ENCODE measurements at places on chromosomes 2 and 18.

DNA sequence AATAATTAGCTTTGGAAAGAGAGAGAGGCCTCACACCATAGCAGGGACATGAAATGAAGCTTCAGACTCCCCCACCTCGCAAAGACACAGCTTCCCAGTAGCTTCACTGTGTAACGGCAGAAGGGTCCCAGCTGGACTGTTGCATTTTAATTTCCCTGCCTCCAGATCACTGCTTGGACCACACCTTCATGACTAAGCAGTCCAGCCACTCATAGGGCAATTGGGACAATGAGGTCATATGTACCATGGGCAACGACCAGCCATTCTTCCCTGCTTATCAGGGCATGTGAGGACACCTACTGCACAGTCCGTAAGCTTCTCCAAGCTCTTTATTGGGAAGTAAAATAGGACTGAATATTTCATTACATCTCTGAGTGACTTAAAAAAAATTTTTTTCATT lies 183.0 kb downstream of the MREG start:
- peak; percentile 63 for DNase-seq

DNA sequence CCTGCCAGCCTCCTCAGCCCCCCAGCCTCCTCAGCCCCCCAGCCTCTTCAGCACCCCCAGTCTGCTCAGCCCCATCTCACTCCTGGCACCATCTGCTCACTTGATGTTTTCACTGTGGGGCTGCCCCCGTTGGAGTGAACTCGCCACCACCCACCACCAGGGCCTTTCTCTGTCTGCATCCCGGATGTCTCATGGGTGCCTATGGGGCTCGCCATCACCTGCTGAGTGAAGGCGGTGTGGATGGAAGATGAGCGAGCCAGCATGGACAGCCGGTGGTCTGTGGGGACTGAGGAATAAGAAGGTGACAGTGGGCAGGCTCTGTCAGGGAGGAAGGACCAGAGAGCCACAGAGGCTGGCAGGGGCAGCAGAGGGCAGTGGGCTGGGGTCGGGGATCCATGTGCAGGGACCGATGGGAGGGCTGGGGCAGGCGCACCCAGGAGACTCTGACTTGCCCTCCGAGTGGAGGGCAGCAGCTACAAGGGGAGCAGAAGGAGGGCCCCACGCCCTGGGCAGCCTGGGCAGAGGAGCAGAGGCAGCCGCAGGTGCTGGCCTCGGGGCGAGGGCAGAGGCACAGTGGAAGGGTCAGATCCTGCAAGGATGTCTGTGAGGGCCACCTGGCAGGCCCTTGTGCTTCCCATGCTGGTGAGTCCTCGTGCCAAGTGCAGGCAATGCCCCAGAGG lies 74.7 kb upstream of the ODC1 start:
- no peak for DNase-seq

- DNase-seq = no peak
Measured at GRCh38 chr18:56645415-56646016, 5.6 kb upstream of the WDR7 start.

DNA sequence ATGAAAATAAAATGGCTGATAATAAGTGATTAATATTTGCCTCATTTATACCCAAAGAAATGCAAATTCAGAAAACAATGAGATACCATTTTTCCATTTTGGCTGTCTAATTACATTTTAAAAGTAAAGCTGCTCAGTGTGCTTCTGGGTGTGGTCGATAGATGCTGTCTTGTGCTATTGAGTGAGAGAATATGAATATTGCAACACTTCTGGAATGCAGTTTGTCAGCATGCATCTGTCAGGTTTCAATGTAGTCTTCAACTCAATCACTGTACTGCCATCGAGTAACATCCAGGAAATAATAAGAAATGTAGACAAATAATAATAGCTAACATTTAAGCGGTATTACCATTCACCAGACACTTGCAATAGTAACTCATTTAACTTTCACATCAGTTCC lies 3.9 kb downstream of the IL18R1 start:
- no peak for DNase-seq

DNA sequence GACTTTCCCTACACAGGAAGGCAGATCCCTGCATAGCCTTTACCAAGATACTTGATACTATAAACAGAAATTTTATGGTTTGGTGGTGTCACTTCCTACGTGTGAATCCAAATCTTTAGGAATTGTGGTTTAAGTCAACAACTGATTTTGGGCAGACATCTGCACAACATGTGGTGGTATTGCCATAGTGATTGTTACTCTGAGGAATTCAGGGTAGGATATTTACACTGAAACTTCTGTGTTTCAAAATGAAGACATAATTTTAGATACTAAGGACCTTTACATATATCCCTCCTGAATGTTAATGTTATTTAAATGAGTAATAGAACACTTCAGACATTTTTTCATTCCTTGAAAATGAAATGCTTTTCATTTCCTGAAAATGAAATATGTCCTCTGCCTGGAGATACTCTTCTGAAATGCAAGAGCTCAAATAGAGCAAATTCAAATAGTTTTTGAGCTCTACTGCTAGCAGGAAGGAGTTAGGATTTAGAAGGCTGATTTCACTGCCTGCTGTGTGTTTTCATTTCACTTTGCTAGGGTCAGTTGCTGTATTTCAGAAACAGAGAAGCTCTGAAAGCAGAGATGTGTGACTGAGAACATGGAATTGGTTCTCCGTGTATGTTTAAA lies 77.2 kb downstream of the MDH1 start:
- DNase-seq = no peak

DNA sequence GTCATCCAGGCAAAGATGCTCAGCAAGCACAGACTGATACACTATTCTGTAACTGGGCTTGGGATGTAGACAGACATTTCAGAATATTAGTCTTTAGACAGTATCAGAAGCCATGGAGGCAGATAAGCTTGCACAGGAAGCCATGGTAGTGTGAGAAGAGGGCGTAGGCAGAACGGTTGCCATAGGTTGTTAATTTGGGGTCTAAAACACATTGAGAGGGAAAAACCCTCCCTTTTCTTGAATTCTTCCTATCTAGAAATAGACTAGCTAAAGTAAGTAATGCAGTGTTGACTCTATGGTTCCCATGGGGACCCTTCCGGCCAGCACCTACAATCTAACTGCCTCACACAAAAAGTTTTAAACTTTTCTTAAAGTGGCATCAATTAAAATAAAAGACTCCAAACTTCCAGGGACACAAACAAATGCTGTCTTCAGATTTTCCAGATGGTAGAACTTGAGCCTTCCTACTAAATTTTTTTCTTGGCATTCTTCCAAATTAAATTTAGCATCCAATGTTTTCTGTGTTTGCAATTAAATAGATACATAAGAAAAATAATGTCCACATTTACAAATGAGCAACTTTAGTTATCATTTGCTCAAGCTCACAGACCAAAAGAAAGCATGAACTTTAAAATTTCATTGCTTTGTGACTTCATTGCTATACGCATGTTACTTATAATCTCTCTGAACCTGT lies 1.9 kb downstream of the PRKRA start:
- no peak for DNase-seq

DNA sequence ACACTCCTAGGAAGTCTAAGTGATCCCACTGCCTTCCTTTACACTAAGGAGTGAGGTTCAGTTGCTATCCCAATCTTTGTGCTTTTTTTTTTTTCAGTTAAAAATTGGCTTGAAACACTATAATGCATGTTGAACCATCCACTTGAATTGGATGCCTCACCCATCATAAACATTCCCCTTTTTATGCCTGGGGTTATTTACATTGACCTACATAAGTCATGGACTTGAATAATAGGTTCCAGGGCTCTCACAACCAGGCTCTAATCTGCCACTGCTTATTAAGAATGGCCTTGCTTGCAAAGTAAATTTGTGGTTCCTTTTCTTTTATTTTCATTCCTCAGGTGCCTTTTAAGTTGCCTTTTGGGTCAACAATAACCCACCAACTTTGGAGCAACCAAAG lies 236.1 kb upstream of the MEIS1 start:
- DNase-seq = no peak

GRCh38 chr2:188786368-188786841 lies 187.8 kb upstream of the COL3A1 start:
- DNase-seq = no peak

DNA sequence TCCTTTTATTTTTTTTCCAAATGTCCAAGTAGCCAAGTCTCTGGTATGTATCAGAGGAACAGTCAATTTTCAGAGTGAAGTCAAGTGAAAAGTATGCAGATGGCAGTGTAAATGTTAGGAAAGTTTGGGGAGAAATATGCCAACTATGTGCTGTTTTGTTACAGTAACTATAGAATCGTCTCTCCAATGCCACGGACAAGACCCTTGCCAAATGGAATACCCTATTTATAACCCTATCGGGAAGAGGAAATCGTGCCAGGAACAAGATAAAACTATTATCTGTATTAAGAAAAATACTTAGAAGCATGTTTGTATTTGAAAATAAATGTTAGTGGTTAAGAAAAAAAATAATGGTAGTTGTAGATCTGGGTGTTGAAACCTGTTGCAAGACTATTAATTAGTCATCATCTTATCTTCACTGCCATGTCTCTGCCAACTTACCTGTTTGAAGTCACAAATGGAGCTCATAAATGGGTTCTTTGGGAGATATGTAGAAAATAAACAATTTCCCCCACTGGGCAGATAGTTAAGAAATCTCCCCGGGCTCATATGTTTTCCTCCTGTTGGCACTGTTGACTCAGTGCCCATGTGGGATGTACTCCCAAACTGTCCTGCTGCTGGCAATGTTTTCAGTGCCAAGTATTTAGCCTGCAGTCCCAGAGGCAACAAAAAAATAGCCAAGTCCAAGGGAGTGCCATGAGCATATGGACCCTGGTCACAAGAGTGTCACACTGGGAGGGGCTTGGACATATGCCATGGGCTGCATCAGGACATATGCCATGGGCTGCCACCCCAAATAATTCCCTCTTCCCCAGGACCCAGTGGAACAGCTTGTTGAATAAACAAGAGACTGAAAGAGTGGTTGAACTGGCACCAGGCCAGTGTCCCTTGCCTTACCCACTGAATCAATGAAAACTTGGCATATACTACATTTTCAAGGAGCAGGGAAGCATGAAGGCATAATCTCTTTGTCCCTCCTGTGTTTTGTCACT lies 366.9 kb downstream of the OSR1 start:
- no peak for DNase-seq

DNA sequence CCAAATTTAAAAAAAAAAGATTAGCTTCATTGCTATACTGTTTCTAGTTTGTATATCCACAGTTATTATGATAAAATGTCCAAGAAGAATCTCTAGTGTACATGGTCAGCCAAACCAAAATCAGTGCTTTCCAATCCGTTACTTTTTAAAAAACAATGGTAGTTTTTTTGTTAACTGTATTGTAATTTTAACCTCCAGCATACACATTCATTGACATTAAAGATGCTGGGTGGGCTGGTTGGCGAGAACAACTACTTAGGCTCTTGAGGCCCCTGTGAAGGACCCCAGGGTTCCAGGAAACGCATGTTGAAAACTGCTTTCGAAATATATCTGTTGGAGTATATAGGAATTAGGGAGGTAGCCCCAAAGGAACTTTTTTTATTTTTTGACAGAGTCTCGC lies 107.3 kb upstream of the RASGRP3 start:
- DNase-seq = no peak

DNA sequence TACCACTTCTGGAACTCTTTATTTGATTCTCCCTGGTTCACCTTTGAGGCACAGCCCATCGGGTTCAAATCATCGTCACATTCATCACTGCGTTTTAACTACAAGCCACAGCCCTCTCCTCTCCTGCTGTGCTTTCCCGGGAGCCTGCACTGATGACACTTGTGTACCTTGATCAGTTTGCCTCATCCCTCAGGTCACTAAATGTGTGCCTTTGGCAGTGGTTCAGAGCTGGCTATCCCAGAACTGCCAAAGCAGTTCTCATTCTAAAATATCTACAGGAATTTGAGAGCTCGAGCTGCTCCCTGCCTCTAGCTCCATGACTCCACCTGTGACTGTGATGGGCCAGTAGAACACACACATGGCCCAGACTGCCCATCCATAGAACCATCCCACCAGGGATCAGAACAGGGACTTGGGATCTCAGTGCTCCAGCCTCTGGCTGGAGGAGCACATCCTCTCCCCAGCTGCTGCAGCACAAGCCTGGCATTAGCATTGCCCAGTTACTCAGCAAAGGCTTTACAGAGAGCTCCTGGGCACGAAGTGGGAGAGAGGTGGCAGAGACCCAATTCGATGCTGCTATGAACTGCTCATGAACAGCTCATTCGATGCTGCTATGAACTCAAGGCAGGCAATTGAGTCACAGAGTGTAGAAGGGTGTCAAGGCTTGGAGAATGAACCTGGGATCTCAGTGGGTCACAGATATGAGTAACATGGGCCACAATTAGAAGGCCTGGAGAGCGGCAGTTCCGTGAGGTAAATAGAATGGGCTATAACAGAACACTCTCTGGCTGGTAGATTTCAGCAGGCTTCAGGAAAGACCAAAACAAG lies 41.9 kb downstream of the EVA1A start:
- no peak for DNase-seq

DNA sequence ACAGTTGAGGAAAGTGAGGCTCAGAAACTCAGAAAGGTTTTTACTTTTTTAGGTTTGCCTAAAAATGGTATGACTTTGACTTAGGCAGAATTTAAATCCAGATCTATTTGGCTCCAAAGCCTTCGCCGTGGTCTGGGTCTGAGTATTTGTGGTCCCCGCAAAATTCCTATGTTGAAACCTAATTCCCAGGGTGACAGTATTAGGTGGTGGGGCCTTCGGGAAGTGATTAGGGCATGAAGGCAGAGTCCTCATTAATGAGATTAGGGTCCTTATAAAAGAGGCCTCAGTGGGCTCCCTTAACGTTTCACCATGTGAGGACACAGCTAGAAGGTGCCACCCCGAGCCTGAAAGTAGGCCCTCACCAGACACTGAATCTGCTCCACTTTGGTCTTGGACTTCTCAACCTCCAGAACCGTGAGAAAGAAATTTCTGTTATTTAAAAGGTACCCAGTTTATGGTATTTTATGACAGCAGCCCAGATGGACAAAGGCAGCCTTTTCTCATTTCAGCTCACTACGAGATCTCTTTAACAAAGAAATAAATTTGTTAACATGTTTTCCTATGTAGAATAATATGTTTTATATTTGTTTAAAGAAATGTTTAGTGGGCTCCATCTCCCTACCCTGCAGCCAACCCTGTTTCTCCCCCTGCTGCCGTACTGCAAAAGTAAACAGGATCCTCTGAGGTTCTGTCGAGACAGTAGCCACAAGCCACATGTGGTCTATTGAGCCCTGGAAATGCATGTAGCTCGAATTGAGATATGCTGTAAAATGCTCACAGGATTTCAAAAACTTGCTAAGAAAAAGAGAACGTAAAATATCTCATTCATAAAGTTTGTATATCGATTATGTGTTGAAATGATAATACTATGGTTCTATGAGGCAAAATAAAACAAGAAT lies 80.6 kb downstream of the MOGAT1 start:
- no peak for DNase-seq

- no peak for DNase-seq
Measured at GRCh38 chr18:67893916-67894315, 377.4 kb upstream of the DSEL start.

DNA sequence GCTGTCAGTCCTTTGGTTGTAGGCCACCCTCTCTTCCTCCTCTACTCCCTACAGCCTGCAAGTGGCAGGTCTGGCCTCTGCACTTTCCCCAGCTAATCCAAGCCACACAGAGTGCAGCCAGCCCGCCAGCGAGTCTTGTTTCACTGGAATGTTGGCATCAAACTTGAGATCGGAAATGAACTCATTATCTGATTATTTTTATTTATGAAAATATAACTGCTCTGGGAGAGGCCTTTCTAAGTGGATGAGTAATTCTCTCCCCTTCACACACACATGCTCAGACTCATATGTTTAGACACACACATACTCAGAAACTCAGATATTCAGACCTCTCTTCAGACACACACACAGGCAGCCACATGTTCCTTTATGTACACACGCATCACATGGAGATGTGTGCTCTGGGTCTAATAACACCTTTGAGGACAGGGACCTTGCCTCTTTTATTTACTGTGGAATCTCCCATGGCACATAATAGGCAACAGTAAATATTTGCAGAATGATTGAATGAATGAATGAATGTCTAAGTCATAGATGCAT lies 151.3 kb downstream of the ZFP36L2 start:
- peak; percentile 20 for DNase-seq
